ENCODE measurements at places on chromosomes 16 and 17.

GRCh38 chr16:69799611-69800031 is 37.5 kb downstream of the WWP2 start:
- no peak for DNase-seq

DNA sequence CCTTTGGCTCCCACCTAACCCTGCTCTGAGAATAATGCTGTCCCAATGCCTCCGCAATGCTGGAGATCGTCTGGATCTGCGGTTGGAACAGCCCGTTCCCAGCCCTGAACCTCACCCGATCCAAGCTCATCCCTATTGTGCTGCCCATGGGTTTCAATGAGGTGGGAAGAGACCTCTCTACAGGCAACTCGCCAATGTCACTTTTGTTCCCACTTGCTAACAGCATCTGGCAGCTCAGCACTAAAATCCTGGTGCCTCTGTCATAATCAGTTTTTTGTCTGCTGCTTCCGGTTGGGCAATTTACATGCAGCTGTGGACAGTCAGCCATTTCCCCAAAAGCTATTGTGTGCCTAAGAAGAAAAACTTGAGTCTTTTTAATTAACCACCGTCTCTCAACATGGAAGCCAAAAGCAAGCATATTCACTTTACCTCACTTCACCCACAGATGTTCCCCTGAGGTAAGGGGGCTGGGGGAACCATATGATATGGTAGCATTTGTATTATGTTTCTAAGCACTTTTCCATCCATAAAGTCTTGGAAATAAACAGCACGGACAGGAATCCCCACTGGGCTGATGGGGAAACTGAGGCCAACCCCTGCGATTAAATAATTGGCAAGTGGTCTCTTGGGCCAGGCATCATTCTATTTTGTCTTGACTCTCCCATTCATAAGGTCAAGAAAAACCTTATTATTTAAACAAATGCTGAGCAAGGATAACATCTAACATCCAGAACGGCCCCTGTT is 159.2 kb upstream of the CDH5 start:
- no peak for DNase-seq

- DNase-seq: no peak
These were observed 7.5 kb downstream of the HEXIM2 start for GRCh38 chr17:45168991-45169752.

- no peak for DNase-seq
These were observed 460.0 kb downstream of the HS3ST3B1 start for GRCh38 chr17:14760719-14761411.

DNA sequence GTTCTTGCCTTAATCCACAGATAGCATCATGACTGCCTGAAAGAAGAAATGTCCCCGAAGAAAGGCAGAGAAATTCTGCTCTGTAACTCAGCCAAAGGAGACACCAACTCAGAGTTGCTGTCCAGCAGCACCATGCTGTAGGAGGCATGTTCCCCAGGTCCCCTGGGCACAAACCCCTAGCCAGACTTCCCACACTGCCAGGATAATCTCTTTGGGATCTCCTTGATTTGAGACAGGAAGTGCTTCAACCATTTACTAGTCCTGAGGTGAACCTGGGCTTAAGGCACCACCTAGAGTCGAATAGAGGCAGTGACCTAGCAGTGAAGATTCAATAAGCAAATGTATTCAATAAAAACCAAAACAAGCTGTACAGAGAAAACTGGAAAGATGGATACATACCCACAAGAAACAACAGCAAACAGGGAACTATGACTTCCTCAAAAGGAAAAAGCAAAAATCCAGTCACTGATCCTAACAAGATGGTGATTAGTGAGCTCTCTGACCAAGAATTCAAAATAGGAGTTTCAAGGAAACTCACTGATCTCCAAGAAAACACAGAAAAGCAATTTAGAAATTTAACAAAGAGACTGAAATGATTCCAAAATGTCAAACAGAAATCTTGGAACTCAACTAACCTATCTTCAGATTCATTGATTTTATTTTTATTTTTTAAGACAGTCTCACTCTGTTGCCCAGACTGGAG is 5.7 kb downstream of the OR4D2 start:
- peak; percentile 26 for DNase-seq

- DNase-seq: no peak
These were observed 12.8 kb upstream of the AKTIP start for GRCh38 chr16:53515811-53516210.

GRCh38 chr17:4319221-4319620 is 47.3 kb downstream of the UBE2G1 start:
- no peak for DNase-seq

DNA sequence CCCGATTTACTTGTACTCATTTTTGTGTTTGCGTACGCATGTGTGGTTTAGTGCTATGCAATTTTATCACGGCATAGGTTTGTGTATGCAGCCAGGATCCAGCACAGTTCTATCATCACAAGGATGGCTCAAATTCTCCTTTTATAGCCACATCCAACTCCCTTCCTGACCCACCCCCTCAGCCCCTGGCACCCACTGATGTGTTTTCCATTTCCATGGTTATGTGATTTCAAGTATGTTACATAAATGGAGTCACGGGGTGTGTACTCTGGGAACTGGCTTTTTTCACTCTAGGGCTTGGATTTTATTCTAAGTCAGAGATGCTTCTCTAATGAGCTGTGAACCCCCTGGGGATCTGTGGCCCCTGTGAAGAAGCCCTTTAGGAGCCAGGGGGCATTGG is 16.8 kb downstream of the IL4R start:
- DNase-seq: no peak

- DNase-seq: no peak
These were observed 10.0 kb downstream of the SUPT4H1 start for GRCh38 chr17:58341861-58342475.

GRCh38 chr16:30567160-30567990 is 4.1 kb downstream of the ZNF688 start:
- no peak for DNase-seq
